AG04449 (cell line): ENCODE measurements at places on chromosomes 5 and 9.
A peak's percentile ranks its signal among the peaks of the same experiment; 100 is the strongest.

DNA sequence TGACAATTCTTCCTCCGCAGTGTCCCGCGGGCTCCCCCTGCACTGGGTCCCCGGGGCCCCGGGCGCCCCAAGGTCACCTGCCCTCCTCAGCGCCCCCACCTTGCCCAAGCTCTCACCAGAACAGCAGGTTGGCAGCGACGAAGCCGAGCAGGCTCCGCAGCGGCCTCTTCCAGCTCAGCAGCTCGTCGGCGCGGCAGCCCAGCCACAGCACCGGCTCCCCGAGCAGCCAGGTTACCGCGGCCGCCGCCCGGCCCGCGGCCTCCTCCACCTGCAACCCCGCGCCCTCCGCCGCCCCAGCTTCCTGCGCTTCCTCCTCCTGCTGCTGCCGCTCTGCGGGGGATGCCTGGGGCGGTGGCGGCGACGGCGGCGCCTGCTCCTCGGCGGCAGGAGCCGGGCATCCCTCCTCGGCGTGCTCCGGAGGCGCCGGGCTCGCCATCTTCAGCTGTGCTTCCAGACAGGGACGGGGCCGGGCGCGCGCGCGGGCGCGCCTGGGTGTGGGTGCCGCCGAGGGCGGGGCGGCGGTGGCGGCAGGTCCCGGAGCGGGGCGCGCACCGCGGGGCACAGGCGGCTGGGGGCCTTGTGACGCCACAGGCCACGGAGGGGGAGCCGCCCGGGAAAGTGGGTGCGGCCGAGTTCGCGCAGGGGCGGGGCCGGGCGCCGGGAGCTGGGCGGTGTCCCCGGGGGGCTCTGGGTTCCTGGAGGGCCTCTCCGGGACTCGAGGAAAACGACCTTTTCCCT, at the start of gene RETREG1:
TSS of gene RETREG1 (minus strand) at position 462 of the 738 bp plus-strand sequence. CDS start at position 436, 26 bp downstream.
- DNase-seq, result no peak

- DNase-seq, result no peak
These were observed 150.2 kb upstream of the PHYKPL start for GRCh38 chr5:178382754-178383164.

DNA sequence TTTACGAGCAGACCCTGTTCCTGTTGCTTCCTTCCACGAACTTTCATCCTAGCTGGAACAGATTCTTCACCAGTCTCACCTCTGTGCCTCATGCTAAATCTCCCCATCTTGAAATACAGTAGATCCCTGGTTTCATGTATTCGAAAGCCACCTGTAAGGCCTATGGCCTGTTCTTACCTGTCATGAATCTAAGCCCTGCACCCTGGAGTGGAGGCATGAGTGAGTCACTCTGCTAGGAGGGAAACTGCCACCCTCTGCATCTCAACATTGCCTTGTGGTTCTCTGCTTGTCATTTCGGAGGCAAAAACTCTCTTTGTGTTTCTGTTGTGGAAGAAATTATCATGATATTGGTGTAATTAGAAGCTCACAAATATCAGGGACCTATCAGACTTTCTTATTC, 320.0 kb downstream of the ENC1 start:
- DNase-seq, result no peak

DNA sequence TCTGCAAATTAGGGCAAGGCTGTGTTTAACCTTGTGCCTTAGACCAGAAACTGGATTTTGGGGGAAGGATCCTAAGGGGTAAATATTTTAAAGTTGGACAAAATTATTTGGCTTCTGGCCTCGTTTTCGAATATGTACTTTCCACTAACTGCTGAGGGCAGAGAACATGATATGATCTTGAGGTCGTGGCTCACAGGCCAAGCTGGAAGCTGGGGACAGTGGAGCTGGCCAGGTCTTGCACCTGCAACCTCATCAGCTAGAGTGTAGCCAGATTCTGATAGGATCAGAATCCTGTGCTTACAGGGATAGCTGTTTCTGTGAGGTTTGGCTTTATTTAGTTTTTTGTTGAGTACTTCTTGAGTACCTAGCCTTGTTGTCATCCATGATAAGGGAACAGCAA, 24.9 kb downstream of the MAN2A1 start:
- no peak for DNase-seq

- no peak for DNase-seq
These were observed 430.8 kb downstream of the ARHGEF28 start for GRCh38 chr5:74056789-74057164.

DNA sequence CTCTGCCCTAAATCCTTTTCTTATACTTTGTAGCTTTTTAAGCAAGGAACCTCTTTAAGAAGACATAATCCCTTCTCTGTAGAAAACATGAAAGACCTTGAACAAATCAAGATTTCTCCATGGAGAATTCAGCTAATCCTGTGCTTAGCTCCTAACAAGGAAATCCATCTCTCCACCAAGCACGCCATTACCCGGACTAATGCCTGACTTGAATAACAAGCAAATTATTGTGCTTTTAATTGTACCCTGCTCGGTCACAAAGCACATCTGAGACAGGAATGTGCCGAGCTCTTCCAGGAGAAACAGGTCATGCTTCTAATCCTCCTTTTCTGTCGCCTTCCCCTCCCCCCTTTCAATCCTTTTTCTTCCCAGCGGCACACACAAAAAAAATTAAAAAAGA, 141.3 kb downstream of the PSAT1 start:
- DNase-seq, result no peak

- no peak for DNase-seq
These were observed 232.2 kb downstream of the SYK start for GRCh38 chr9:91033797-91034196.

GRCh38 chr9:93134015-93134739, at the start of gene NINJ1:
Gene NINJ1, minus strand, starts transcription at chr9:93134251. Its CDS starts 34 bp downstream, at chr9:93134217.
- DNase-seq, result no peak

DNA sequence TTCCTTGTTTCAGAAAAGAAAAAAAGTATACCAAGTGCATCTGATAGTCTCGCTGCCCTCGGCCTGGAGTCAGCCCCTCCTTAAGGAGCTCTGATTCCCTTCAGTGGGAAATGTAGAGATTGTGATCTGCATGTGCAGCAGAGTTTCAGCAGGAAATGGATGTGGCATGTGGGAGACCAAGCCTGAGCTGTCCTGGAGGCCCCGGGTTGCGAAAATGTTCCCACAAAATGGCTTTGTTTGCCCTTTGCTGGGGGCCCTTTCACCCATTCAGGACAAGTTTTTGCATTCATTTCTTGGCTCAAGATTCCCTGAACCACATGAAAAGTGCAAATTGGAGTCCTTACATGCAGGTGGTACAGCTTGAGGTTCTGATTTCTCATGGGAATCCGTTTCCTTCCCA, 230.9 kb downstream of the GADD45G start:
- no peak for DNase-seq

DNA sequence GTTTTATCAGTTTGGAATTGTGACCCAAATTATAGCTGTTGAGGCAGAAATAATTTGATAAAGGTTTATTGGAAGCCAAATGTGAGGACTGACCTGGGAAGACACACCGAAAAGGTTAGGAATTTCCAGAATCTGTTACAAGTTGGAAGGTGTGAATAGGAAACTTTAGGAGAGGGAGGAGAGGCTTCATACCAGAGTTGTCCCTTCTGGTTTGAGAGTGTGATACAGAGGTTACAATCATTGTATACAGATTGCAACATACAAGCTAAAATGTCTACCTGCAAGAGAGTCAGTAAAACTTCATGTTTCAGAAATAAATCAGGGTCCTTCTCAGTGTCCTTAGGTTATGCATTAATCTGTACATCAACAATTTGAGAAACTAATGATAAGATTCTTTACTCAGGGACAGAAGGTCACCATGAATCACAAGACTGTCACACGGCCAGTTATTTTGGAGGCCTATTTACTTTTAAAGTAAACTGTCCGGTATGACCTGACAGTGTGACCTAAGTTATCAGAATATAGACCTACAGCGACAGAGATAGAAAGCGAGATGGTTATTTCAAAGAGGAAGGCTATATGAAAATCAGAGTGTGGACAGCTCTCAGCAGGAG, 204.9 kb upstream of the CTNND2 start:
- DNase-seq, result no peak

- peak; percentile 33 for DNase-seq
These were observed 226.9 kb downstream of the MSX2 start for GRCh38 chr5:174951151-174951780.

- DNase-seq, result no peak
These were observed 153.9 kb downstream of the MARCHF11 start for GRCh38 chr5:16025681-16026080.

DNA sequence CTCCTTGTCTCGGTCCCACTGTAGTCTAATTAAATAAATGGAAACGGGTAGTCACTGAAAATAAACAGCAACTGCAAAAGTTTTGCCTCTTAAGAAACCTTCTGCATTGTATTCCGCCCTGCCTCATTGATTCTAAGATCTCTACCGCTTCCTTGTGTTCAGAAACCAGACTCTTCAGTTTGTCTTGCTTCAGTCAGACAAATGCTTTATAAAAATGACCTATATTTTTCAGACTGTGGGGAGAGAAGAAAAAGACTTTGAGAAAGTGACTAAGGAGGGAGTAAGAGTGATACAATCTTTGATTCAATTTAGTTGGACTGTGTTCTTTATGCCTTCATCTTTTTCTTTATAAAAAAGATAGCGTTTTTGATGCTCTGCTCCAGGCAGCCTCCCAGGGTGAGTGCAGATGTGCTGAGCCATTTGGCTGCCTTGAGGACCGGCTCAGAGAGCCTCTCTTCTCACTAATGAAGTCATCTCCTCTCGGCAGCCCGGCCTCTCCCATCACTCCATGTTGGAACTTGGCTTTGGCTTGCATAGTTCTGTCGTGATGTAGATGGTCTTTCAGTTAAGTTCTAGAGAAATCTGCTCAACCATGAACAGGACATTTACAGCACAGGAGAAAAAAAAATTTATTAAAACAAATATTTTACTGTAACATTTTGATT, 4.0 kb upstream of the VCAN start:
- DNase-seq, result no peak

DNA sequence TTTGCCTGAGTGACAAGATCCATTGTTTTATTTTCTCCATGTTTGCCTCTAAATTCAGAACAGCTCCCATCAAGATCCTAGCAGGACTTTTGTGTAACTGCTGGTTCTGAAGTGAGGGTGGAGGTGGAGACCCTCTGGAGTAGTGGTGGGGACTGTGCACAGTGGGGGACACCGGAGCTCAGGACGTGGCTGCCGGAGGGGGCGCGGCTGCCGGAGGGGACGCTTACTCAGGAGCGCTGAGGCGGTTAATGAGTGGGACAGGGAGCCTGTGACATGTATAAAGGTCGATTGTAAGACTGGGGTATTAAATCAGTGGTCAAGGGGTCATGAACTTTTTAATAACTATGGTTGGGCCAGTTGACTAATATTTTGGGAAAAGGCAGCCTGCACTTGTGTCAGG, 127.0 kb upstream of the CACNA1B start:
- no peak for DNase-seq

DNA sequence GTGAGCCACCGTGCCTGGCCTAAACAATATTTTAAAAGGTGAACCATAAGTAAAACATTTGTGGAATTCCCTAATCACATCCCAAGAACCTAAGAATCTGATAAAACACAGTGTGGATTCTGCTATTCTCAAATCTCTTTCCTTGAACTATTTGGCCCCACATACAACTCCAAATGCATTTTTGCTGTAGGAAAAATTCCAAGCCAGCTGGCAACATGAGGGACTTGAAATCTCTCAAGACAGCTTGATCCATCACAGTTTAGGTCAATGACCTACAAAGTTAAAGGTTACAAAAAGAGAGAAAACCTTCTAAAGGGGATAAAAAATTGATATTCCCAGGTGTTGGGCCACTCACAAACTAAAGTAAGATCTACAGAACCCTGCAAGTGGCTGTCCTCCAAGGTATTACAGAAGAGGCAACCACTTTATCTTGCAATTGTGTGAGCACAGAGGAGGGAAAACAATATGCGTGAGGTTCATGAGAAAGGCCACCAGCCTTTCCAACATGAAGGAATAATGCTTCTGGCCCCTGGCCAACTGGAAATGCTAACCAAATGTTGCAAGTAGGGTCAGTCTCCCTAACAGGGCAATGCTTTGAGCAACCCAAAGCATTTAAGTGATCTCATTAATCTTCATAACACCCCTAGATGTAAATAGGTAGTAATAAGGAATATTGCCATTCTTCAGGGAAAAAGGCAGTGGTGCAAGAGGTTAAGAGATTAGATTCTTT, 221.4 kb downstream of the SEMA5A start:
- no peak for DNase-seq

DNA sequence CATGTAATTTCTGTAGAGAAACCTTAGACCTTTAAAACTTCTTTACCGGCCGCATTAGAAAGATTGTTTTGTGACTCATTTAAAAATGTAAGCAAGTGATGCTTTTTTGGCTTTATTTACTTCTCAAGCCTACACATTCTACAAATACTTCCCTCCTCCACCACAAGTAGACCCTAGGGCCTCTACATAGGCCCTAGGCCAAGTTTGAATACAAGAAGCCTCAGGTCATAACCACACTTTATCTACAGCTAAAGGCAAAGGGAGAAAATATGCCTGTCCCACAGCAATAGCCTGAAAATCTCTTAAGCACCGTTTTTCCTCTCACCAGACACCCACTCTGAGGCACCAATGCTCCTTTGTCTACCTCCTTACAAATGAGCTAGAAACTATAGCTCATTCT, 53.9 kb downstream of the CSNK1A1 start:
- DNase-seq, result peak; percentile 89

GRCh38 chr5:58276431-58276830, 183.5 kb downstream of the PLK2 start:
- no peak for DNase-seq

- DNase-seq, result no peak
These were observed 47.4 kb upstream of the VLDLR start for GRCh38 chr9:2574203-2574602.

- DNase-seq, result peak; percentile 40
These were observed 78.3 kb upstream of the TRIO start for GRCh38 chr5:14064841-14065240.

DNA sequence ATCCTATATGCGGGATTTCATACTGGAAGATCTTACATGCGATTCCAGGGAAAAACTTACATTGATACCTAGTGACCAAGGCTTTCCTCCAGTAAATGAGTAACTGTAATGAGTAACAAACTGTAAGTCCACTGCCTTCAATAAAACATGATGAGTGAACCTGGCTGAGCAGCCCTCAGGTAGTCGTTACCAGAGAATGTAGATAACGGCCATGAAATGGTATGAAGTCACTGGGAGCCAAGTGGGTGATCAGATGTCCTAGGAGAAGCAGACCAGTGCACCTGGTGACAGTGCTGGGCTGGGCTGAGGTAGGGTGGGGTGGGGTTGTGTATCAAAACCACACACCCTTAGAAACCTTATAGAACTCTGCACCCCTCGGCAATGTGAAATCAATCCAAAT, 203.6 kb downstream of the ALDH1A1 start:
- DNase-seq, result no peak
